Skeletal muscle cell (primary cell): ENCODE measurements at places on chromosomes 4 and X.
A peak's percentile ranks its signal among the peaks of the same experiment; 100 is the strongest.

- DNase-seq, result no peak
Observed at GRCh38 chr4:82708982-82709381, 89.6 kb downstream of the SCD5 start.

GRCh38 chr4:35649778-35650177, 594.5 kb downstream of the ARAP2 start:
- DNase-seq, result no peak

DNA sequence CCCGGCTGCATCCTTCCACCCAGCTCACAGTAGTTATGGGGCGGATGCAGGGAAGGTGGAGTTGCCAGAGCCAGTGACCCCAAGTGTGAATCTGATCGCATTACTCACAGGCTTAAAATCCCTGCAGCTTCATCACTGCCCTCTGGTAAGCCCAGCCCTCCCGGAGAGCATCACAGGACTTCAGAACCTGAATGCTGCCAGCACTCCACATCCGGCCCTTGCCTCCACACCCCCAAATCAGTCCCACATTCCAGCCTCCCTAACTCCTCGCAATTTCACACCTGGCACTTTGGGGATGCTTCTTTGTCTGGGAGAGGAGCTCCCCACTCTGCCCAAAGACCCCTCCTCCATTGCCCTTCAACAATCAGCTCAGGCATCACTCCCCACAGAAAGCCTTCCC, 15.6 kb downstream of the RASL11B start:
- DNase-seq, result no peak

DNA sequence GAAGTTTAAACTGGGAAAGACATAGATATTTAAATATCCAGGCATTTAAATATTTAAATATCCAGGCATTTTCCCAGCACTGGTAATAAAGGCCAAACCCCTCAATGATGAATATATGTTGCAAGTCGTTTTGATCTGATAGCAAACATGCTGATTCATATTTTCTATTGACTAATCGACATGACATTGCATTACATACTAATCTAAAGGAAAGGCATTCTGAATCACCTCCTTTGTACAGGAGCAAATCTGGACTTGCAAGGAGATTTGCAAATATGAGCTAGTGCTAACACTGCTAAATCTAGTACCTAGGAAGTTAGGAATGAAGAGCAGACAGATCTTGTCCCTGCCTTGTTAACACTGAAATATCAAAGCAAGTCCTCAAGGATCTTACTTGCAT, 207.3 kb downstream of the SLC7A11 start:
- DNase-seq, result peak; percentile 70

- DNase-seq, result no peak
Observed at GRCh38 chrX:56805399-56805798, 76.4 kb downstream of the NBDY start.

DNA sequence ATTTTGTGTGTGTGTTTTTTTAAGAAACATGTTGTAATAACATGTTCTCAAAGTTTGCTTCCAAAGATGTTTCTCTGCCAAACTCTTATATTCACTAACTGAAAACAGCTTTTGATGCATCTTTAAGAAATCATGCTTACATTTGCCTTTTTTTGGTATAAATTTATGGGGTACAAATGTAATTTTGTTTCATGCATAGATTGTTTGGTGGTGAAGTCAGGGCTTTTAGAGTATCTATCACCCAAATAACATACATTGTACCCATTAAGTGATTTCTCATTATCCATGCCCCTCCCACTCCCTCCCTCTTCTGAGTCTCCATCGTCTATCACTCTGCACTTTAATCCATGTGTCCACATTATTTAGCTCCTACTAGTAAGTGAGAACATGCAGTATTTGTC, 30.8 kb downstream of the SPINK2 start:
- no peak for DNase-seq

- no peak for DNase-seq
Observed at GRCh38 chrX:119734897-119735339, 23.5 kb upstream of the SOWAHD start.

DNA sequence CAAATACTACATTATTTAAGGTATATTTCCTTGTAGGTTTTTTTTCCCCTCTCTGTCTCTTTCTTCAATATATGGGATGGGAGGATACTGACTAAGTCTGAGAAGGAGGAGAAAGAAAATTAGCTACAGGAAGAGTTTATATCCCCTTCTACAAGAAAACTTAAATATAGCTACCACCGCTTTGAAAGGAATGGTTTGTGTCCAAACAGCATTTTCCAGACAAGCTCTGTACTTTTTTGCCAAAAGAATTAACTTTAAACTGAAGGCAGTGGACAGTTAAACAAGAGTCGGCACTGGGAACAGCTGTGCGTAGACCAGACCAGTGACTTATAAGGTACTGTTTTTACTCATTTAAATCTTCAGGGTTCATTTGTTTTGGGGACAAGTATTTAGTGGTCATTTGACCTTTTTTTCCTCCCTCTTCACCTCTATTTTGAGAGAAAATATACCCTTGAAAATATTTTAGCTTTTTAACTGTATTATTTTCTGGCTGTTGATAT, 303.7 kb downstream of the ARHGAP24 start:
- no peak for DNase-seq

DNA sequence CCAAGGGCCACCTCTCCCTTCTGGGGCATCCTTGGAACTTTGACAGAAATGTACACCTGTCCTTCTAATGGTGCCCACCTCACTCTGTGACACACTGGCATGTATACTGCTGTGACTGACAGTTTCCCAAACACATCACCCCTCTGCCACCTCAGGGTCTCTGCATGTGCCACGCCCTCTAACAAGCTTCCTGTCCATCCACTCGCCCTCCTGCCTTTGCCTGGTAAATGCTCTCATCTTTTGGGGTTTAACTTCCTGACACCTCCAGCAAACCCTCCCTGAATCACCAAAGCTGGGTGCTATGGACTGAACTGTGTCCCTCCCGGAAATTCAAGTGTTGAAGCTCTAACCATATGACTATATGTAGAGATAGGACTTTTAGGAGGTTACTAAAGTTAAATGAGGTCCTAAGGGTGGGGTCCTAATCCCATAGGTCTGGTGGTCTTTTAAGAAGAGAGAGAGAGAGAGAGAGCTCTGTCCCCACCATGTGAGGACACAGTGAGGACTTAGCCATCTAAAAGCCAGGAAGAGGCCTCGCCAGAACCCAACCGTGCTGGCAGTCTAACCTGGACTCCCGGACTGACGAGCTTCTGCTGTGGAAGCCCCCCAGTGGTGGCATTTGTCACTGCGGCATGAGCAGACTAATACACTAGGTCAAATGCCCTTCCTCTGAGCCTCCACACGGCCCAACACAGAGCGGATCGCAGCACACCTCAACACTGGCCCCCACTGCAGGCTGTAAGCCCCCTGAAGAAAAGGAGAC, 95.6 kb downstream of the AFAP1 start:
- no peak for DNase-seq

- peak; percentile 25 for DNase-seq
Observed at GRCh38 chrX:23662853-23663252, 4.4 kb upstream of the PRDX4 start.

DNA sequence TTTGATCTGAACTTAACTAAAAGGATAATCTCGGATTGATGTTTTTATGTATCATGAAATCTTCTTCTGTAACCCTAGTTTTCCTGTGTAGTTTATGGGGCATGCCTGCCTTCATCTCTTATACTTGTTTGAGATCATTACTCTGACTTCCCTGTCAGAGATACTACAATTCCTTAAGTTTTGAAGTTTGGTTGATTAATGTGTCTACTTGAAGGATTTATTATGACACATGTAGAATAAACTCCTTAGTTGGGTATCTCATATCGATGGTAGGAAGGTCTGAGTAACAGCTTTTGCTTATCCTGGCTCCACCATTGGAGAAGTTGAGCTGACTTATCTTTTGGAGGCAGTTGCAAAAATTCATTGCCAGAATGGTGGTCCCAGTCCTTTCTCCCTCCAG, 46.7 kb downstream of the WWC2 start:
- DNase-seq, result no peak

- DNase-seq, result no peak
Observed at GRCh38 chr4:172050911-172051310, 237.7 kb downstream of the GALNTL6 start.

DNA sequence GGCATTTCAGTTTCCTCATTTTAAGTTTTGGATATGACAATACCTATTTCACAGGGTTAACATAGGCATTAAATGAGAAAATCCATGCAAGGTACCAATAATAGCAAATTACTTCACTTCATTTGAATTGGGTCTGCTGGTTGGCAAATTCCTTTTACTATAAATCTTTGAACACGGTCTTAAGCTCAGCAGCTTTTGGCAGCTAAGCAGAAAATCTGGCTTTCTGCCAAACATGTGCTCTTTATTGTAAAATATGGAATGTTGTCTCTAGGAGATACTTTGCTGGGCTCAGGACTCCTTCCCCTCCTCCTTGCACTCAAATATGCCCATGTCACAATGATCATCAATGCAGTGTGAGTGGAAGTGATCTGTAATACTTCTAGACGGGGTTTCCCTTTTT, 16.8 kb upstream of the DMP1 start:
- peak; percentile 30 for DNase-seq

GRCh38 chr4:102531462-102531861, 30.3 kb downstream of the NFKB1 start:
- no peak for DNase-seq

DNA sequence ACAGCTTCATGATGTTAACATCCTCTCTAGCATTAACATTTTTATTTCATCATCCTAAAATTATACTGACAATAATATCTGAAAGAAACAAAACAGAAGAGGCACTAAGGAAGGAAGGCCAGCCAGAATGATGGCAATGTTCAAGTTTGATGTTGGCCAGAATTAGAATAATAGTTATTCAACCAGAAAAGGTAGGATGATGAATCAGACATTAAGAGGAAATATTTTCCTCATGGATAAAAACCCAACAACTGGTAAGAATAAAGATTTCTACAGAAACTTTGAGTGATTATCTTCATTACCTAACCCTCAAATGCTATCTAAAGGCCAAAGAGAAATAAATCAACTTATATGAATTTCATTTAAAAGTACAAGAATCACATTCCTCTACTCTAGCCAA, 105.2 kb downstream of the PDE5A start:
- no peak for DNase-seq

DNA sequence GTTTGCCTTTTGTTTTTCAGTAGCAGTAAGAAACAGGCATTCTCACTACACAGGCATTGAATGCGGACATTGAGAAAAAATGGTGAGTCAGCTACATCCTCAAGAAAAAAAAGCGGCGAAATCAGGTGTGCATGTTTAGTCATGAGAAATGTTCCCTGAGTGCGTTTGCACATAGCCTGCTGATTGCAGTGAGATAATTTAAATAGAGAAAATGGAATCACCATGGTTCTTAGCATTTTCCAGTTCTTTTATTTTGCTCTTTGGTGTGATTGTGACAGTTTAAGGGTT, 54.1 kb upstream of the CLDN34 start:
- DNase-seq, result no peak

DNA sequence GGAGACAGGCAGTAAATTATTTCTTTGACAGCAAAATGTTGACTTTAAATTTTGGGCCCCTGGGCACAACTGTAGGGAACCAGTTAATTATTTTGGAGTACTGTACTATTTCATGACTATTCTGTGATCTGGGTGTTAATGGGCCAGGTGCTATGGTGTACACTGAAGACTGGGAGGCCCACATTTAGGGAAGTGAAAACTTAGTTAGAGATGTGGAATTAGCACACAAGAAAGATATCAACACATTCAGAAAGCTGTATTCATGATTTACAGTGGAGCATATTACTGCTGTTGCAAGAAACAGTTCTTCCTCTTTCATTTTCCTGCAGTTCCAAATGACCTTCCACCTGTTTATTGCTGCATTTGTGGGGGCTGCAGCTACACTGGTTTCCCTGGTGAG, 12.4 kb downstream of the PLP1 start:
- no peak for DNase-seq

GRCh38 chr4:137528673-137529072, 3.6 kb downstream of the PCDH18 start:
- no peak for DNase-seq

GRCh38 chr4:134634301-134634700, 432.7 kb upstream of the PABPC4L start:
- no peak for DNase-seq

DNA sequence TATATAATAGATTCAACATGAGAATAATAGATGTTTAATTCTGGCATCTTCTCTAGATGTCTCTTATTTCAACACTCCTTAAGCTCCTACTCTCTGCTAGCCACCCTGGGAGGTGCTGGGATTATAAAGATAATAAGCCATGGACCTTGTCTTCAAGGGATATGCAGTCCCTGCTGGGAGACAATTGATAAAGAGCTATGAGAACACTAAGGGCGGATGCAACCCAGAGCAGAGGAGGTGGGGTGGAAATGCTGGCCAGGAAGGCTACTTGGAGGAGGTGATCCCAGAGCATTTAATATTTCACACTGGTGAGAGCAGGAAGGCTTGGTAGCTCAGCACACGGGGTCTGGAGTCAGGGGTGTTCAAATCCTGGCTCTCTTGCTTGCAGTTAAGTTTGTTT, 18.3 kb upstream of the PGRMC2 start:
- DNase-seq, result no peak

DNA sequence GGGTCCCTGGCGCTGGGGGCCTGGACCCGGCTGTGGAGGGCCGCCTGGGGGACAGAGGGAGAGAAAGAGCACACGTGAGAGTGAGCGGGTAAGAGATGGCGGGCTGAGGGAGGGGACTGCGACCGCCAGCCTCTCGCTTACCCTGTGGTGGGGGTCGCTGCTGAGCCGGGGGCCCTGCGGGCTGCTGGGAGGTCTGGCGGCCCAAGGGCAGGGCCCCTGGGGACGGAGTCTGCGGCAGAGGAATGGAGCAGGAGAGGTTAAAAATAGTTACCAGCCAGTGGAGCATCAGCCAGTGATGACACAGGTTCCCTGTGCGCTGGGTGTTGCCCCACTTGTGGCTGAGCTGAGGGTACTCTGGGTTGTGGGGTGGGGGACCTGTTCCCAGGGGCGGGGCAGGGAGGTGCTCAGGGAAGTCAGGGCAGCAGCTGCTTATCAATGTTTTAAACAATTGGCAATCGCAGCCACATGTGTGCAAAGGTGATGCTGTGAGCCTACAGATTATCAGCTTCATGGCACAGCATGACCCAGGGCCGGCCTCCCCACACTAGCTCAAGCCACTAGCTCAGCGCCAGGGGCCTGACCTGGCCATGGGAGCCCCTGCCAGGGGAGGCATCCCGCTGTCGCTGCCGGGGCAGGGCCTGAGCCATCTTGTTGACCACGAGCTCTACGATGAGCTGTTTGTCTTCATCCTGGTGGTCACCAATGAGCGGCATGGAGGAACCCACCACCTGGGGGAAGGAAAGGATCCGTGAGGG, 7.5 kb upstream of the TIMP1 start:
- DNase-seq, result no peak

GRCh38 chr4:64911846-64912245, 502.6 kb upstream of the TECRL start:
- DNase-seq, result no peak

- DNase-seq, result no peak
Observed at GRCh38 chr4:2337896-2338295, 76.0 kb upstream of the MXD4 start.

- DNase-seq, result no peak
Observed at GRCh38 chr4:139028191-139028661, 12.6 kb downstream of the NOCT start.

- no peak for DNase-seq
Observed at GRCh38 chrX:132063862-132064261, 40.8 kb downstream of the STK26 start.
